Fibroblast of skin of right quadriceps (primary cell): ENCODE measurements at places on chromosomes 1 and 21.

DNA sequence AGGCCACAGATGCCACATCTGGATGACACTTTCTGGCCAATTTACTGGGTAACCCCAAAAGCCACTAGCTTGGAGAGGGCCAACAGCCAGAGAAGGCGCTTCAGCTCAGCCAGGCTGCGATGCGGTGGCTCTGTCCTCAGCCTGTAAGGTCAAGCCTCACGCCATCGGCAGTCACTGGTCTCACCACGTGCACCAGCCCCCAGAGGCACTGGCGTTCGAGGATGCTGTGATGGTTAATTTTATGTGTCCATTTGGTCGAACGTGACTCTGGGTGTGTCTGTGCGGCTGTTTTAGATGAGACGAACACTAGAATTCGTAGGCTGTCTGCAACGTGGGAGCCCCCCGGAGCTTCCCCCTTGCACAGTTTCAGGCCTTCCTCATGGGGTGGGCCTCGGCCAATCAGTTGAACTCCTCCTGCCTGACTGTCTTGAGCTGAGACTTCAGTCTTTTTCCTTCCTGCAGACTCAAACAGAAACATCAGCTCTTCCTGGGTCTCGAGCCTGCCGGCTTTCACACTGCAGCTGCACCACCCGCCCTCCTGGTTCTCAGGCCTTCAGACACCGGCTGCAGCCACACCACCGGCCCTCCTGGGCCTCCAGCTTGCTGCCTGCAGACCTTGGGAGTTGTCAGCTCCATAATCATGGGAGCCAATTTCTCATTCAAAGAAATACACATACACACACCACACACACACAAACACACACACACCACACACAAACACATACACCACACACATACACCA is 41.6 kb upstream of the SLC45A1 start:
- no peak for DNase-seq

GRCh38 chr1:78561856-78562255 is 58.4 kb upstream of the IFI44L start:
- DNase-seq: no peak

- peak; percentile 39 for DNase-seq
Observed at GRCh38 chr1:31327381-31327780, 30.5 kb downstream of the ZCCHC17 start.

DNA sequence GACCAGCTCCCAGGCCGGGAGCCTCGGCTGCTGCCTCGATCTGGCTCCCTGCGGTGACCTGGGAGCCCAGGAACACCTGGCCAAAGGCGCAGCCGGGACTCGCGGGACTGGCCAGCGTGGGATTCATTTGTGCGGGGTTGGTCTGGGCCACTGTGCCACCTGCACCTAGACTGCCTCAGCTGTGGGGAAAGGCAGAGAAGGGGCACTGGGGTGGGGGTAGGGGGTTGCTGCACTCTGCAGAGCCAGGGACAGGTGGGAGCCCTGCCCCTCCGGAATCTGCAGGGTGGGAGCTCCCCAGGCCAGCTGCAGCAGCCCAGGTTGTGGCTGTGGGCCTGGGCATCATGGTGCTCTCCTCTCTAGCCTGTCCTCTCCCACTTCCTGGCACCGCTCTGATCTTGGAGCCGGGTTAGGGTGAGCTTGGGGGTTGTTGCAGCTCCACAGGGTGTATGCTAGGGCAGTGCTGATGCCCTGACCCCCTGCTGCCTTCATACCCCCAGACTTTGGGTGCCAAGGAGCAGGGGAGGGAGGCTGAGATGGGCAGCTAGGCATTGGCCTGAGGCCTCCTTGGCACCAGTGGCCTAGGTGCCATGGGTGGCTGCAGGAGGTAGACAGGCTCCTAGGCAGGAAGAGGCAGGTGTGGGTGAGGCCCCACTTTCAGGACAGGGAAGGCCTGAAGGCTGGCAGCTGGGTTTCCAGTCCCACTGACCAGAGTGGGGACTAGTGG is 57.5 kb upstream of the ETV3 start:
- no peak for DNase-seq
